ENCODE measurements at places on chromosomes 2 and 18.
A peak's percentile ranks its signal among the peaks of the same experiment; 100 is the strongest.

- no peak for DNase-seq
These were observed 32.7 kb downstream of the COX7A2L start for GRCh38 chr2:42328148-42328833.

GRCh38 chr2:197626965-197627625 is 48.3 kb downstream of the RFTN2 start:
- DNase-seq: no peak

DNA sequence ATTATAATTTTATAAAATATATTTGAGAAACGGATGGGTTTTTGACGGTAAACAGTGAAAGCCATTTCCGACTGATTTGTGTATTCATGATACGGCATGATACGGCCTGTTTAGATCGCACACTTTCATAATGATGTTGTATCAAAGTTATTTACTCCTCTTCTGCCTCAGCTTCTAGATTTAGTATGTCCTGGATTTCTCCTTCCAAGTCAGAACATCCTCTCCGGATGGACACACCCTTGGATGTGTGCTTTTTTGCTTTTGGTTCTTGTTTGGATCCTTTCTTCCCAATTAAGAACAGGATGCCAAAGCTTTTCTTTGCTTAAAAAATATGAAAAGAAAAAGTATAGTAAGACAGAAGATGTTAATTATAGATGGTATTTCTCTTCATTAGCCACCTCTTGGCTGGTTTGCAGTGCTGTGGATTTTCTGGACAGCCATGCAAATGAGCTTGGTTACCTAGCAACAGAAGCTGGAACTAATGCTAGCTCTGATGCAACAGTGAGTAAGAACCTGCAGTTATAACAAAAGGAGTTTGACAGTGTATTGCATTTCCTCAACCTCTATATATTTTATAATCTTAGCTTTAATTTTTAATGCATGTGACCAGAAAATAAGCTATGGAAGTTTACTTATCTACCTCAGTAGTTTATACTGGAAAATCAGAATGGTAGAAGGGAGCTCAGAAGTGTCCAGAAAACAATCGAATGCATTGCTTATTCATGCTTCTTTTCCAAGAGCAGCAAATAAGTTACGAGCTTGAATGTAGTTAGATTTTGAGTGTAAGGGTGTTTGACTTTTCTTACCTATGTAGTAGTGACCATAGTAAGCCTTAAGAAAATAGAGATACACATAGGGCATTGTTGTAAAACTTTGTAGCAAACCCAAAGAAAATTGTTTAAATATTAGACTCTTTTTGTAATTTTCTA is 27.9 kb downstream of the RMND5A start:
- DNase-seq: peak; percentile 22

- DNase-seq: no peak
These were observed 480.2 kb downstream of the TMX3 start for GRCh38 chr18:68234676-68235075.

GRCh38 chr2:191533693-191534180 is 144.2 kb upstream of the NABP1 start:
- DNase-seq: no peak

DNA sequence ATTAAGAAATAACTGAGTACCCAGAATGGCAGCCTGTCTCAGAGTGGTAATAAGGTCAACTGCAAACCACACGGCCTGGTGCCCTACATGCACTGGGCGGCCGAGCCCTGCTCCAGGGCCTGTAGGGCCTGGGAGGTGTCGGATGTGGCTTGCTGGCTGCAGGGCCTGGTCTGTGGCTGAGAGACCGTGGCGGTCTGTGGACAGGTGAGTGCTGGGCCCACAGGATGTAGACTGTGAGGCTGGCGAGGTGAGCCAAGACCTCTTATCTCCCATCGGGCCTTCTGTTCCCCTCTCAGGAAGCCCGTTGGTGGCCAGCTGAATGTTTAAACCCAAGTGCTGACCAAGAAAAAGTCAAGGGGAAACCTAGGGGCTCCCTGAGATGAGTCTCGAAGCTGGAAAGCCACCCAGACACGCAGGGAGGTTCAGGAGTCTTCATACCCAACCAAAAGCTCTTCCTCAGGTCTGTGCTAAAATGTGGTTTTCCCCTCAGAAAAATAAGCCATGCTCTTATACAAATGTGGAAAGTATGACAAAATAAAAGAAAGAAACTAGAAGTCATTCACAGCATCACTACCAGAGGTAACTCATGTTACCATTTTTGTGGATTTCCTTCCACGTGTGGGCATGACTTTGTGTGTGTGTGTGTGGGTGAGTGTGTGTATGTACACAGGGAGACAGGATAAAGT is 47.7 kb upstream of the CTDP1 start:
- no peak for DNase-seq

DNA sequence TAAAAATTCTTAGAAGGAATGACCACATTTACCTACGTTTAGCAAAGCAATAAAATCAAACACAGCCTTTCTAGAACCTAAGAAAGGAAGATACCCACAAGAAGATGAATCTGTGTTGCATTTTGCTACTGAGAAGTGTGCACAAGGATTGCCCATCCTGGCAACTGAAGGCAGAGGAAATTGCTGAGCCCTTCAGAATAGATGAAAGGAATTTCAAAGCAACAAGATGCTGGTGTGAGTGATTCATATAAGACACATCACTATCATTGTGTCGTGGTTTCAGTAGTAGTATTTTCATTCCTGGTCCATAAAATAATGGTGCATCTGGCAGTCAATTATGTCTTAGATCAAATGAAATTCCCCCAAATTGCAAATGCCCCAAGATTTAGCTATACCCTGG is 48.4 kb upstream of the ANKRD44 start:
- DNase-seq: no peak

GRCh38 chr2:126228531-126228930 is 427.4 kb upstream of the GYPC start:
- no peak for DNase-seq

DNA sequence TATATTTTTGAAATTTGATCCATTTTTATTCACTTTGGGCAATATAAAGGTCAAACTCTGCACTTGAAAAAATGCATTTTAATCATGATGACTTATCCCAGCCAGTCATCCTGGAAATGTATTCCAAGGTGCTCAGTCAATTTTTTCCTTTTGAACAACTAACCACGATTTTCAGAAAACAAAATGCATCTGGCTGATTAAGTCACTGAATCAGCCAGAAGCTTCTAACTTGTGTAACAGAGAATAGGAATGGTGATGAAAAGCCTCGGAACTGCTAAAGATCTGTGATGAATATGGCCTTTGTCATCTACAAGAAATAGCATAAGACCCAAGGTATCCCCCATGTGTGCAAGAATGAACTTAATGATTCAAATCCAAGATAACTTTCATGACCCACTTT is 572.7 kb downstream of the EPHA4 start:
- no peak for DNase-seq

DNA sequence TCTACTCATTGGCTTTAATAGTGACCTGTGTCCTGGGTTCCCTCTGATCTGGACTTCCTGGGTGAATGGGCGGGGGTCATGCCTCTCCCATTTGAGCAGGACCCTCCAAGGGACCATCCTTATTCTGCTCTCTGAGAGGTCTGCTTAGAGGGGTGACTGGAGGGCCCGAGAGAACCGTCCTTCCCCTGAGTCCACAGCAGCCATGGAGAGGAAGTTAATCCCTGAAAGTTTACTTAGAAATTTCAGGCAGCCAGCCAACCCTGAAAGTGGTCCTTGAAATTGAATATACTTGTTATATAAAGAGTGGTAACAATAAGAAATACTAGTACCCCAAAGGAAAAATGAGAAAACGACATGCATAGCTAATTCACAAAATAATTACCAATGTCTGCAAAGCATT is 226.1 kb downstream of the DYSF start:
- no peak for DNase-seq

- no peak for DNase-seq
These were observed 289.9 kb downstream of the AFF3 start for GRCh38 chr2:99852376-99852934.

DNA sequence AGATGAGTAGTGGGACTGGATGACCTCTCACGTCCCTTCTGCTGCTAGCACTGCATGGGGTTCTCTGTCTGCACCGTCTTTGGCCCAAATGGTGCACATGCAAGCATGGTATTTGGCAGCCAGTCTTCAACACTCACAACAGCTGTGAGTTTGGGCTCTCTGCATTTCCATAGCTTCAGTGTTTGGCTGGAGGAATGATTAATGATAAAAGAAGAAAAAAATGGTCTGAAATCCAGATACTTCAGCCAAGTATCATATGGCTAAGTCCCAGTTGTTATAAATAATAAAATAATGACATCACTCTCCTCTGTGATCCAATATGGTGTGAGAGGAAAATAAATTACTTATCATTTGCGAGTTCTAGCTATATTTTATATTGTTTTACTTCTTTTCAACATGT is 173.3 kb downstream of the DCDC2C start:
- DNase-seq: no peak

DNA sequence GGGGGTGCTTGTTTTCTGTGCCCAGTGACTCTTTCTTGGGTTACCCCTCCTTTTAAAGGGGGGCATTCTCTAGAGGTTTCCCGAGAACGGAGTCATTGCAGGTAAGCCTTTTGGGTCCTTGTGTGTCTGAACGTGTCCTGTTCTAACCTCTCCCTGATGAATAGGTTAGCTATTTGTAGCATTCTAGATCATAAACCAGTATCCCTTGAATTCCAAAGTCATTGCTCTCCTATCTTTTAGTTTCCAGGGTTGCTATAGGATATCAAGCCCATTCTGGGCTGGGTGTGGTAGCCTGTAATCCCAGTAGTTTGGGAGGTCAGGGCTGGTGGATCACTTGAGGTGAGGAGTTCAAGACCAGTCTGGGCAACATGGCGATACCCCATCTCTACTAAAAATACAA is 65.9 kb upstream of the YWHAQ start:
- DNase-seq: no peak

DNA sequence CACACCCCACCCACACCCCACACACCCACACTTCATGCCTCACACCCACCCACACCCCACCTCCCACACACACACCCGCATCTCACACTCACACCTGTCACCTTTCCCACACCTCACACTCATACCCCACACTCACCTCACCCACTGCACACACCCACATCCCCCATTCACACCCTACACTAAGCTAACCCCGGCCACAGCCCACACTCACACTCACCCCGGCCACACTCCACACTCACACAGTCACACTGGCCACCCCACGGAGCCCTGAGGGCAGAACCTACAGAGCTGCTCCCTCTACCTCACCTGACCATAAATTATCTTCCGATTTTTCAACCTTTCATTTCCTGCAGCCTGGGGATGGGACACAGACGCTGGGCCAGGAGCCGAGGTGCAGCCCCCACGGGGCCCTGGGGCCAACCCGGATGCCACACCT is 241.3 kb downstream of the HDAC4 start:
- no peak for DNase-seq

GRCh38 chr2:122831649-122832048 is 1076.2 kb downstream of the TSN start:
- no peak for DNase-seq

GRCh38 chr2:150567771-150568301 is 80.4 kb upstream of the RND3 start:
- no peak for DNase-seq

Measured in NK-92 treated with Interleukin-12 subunit alpha and Interleukin-12 subunit beta, amount 100 ng/mL, for 24 hours (cell line).